ENCODE measurements at places on chromosomes 5 and 9. TPM values are rescaled to one million over a fixed set of nuclear protein-coding genes. Genes with fewer than 3 reads are reported as not detected.

GRCh38 chr9:6506571-6506970, 93.6 kb downstream of the UHRF2 start:
- no peak for DNase-seq

- DNase-seq, result no peak
Observed at GRCh38 chr5:32390819-32391591, 53.5 kb downstream of the ZFR start.

DNA sequence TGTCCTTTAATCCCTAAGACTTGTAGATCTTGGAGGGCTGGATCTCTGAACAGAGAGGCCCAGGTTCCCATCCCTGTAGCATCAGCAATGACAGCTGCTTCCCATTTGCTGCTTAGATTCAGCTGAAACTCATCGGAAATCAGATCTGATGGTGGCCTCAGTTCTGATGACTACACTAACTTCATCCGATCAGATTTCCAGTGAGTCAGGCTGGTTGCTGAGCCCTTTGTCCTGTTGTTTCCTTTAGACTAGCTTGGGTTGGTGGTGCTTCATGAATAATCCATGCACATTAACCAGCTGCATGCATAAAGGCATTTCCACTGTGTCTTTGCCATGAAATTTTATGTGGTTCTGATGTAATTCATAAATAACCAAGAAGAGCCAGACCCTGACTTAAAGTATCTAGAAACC, 195.2 kb upstream of the TUT7 start:
- DNase-seq, result no peak

Gene ABLIM3
- total RNA-seq, result 2.2 TPM

GRCh38 chr9:1404940-1405339, 354.8 kb downstream of the DMRT2 start:
- no peak for DNase-seq
